ENCODE measurements at places on chromosomes 12 and 14.

GRCh38 chr14:30621354-30621939 lies 672 bp upstream of the SCFD1 start:
- peak; percentile 5 for DNase-seq

GRCh38 chr12:85157035-85157603 lies 121.0 kb downstream of the LRRIQ1 start:
- no peak for DNase-seq

DNA sequence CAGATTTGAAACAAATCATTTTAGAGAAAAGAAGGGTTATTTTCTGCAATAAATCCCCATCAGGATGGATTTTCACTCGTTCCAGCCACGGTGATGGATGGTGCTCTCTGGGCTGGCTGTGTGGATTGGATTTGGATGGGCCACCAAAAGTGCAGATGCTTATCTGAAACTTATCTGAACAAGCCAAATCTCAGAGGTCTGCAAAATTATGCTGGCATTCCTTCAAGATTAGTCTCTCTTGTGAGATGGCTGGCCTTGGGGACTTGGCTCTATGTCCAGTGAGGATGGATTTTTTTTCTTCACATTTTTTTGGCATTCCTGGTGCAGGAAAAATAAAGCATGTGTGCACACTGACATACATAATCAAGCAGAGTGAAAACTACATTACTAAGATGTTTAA lies 341.9 kb downstream of the GXYLT1 start:
- peak; percentile 12 for DNase-seq

- DNase-seq: no peak
Measured at GRCh38 chr14:37318938-37319337, 121.2 kb downstream of the MIPOL1 start.

GRCh38 chr12:131249246-131250027 lies 295.7 kb downstream of the ADGRD1 start:
- DNase-seq: no peak

- peak; percentile 3 for DNase-seq
Measured at GRCh38 chr14:77498984-77499527, 440 bp upstream of the ISM2 start.

DNA sequence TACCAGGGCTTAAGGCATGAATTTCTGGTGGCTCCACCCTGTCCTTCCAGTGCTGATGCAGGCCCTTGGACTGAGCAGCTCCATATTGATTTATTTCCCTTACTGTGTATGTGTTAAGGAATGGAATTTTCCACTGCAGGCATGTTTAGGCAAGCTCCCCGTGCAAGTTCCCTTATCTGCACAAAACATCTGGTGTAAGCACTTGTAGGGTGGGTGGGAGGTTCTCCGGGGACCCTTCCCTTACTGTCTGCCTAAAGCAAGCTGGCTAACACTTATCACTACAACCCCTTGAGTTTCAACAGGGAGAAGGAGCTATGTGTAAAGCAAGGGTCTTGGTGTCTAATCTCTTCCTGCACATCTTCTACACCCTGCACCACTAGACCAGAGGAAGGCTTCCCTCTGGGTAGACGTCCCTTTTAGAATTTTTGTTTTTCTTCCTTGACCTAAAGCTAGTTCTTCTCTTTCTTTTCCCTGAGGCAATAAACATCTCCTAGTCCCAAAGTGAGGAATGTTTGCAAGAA lies 22.0 kb upstream of the DRAM1 start:
- DNase-seq: no peak

DNA sequence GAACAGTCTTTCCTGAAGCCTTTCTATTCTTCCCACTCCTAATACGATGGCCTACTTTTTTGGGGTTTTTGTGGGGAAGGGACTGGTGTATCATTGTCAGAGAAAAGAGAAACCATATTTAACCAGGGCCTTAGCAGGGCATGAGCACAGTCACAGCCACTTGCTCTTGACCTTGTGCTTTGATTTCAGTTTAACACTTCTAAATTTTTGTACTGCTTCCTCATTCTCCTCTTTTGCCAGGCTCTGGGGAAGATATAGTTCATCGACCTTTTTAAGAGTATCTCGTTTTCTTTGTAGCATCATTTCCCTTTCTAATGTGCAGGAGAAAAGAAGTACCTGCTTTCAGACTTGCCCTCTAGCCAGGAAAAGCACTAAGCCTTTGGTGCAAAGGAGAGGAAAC lies 2.2 kb downstream of the ZBTB1 start:
- DNase-seq: no peak

- no peak for DNase-seq
Measured at GRCh38 chr14:63524537-63525155, 18.5 kb downstream of the PPP2R5E start.

GRCh38 chr12:52573306-52573705 lies 337 bp downstream of the KRT74 start:
- no peak for DNase-seq

GRCh38 chr12:75922944-75923642 lies 108.5 kb downstream of the PHLDA1 start:
- DNase-seq: no peak

DNA sequence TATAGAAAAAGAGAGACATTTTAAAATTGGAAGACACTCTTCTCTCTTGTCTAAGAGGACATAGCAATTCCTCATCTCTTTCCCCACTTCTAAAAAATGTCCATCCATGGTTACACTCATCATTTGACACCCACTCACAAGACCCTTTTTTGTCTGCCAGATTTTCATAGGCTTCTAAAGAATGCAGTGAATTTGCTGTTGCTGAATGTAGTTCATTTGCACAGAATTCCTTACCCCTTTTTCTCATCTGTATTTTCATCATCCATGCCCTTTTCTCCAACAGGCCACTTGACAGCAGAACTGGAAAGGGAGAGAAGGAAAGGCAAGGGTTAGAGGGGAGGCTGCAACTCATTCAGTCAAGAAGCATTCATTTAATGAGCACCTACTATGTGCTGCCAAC lies 128.0 kb downstream of the NUAK1 start:
- DNase-seq: peak; percentile 51

- DNase-seq: no peak
Measured at GRCh38 chr12:103012884-103013283, 55.4 kb downstream of the ASCL1 start.

GRCh38 chr14:32472076-32472475 lies 143.0 kb downstream of the AKAP6 start:
- DNase-seq: no peak

DNA sequence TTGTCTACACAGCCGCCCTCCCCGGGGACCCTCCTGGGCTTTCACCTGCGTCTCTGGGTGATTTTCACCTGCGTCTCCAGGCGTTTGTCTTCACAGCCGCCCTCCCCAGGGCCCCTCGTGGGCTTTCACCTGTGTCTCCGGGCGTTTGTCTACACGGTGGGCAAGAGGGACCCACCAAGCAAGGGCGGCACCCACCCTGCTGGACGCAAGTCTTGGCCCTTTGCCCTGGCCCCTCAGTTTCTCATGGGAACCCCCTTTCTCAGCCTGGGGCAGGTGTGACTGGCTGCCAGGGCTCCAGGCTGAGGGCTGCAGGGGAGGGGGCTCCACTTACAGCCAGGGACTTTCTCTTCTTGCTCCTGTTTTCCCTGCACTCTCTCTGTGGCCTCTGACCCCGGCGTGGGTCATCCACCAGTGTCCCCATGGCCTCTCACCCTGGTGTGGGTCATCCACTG lies 68.6 kb upstream of the GALNT9 start:
- DNase-seq: no peak

DNA sequence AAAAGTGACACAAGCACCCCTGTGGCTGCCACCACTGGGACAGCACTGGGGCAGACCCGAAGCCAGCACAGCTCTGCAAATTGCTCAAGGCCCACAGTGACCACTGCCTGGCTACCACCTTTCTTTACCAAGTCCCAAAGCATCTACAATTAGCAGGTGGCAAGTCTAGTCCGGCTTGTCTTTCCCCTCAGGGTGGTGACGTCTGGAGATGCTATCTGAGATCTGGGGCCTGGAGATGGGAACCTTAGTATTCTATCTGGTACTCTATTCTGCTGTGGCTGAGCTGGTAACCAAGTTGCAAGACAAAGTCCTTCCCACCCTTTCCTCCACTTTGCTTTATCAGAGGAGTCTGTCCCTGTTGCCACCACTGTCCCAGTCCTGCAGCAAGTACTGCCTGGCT lies 1010.1 kb upstream of the FLRT2 start:
- DNase-seq: no peak

- no peak for DNase-seq
Measured at GRCh38 chr14:30002859-30003258, 75.2 kb upstream of the PRKD1 start.

DNA sequence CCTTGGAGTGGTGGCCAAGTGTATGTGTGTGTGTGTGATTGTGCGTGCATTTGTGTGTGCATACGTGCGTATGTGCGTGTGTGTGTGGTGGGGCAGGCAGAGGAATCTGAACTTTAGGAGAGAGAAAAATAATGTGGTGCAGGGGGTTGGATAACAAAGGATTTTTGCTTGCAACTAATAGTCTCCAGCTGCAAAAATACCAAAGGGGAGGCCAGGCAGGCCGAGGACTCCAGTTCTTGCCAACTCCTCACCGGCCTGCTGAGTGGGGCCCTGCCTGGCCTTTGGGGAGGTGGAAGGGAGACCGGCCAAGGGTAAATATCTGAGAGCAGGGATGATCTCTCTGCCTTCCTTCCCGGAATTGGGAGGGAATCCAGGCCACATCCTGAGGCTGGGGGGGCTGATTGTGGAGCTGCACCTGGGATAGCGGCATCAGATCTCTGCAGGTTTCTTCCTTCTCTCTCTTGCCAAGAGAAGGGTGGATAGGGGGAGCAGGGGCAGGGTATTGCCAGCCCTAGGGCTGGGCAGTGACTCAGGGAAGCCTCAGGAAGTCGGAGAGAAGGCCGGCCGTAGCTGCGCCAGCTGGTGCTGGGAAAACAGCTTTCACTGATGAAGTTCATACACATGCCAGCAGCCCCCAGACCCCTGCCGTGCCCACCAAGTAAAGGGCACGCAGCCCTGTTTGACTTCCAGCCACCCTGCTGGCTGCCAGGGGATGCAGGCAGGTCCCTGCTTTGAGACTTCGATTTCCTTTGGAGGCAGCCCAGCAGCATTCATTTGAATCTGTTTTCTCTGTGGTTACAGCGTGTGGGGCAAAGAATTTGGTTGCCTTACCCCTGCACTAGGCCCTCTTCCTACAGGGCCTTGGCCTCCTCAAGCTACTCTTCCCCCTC lies 4.6 kb upstream of the LRP1-AS start:
- DNase-seq: peak; percentile 73

DNA sequence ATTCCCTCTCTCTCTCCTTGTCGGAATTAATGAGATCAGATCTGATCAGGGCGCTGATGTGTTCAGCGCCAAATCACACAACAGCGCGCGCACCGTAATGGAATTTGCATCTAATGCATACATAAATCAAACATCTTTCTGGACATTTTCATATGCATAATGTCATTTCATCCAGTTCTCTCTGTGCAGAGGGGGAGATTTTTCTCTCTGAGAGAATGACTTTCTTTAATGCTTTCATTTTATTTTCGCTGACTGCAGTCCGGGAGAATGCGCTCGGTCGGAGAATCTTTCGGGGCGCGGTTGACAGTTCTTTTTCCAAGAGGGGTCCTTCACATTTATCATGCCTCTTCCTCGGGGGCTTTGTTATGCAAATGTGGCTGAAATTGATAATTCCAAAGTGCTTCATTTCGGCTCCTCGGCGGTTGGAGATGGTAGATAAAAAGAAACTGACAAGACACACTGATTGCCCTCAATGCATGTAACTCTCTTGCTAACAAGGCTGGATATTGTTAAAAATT lies 615.9 kb downstream of the VRK1 start:
- DNase-seq: no peak

DNA sequence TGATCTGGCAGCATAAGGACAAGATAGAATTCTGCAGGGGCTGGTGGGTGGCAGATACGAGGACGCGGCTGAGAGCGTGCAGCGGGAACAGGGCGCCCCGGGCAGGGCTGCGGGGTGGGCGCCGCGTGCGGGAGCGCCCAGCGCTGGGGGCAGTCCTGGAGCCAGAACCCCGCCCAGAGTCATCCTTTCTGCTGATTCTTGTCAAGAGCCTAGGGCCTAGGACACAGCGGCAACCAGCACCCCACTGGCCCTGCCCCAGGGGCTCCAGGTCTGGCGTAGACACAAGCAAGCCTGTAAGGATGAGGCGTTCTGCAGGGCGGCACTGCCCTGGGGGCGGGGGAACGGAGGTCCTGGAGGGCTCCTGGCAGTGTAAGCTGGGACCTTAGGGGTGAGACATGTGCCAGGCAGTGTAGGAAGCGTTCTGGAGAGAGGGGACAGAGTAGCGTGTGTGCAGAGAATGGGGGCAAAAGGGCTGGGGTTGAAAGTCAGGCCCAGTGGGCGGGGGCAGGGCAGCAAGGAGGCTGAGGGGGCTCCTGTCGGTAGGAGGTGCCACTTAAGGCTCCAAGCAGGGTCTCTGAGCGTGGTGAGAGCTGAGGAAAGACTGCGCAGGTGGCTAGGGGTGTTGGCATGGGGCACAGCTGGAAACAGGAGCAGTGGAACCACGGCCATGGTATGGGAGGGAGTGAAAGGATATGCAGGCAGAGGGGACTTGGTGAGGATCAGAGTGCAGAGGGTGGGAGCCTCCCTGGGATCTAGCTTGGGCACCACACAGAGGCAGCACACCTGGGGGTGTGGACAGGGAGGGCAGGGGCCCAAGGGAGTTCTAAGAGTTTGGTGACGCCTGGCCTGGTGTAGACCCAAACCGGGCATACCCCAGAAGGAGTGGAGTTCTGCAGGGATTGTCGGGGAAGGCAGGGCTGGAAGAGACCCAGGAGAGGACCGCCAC lies 845 bp upstream of the AHNAK2 start:
- no peak for DNase-seq

GRCh38 chr12:95591731-95592130 lies 40.5 kb upstream of the USP44 start:
- peak; percentile 78 for DNase-seq

DNA sequence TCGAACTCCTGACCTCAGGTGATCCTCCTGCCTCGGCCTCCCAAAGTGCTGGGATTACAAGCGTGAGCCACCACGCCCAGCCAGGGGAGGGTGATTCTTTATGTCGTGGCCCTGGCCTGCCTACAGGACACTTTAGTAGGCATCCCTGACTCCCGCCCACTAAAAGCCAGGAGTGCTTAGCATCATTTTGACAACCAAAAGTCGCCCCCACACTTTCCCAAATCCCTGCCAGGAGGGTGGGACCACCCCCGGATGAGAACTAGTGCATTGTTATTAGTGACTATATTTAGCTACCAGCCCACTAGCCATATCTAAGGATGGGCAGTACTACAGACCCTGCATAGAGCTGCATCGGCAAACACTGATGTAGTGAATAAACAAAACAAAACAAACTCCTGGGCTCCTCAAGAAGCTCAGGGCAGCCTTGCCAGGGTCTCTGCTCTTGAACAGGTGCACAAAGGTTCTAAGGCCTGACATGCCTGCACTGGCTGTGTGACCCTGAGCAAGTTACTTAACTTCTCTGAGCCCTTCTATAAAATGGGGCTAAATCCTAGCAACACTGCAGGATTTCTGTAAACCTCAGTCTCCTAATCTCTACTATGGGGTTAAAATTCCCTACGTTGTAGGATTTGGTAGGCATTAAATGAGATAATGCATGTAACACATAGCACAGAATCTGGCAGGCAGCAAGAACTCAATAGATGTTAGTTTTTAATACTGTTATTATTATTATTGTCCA lies 2.2 kb downstream of the CAMKK2 start:
- DNase-seq: no peak

DNA sequence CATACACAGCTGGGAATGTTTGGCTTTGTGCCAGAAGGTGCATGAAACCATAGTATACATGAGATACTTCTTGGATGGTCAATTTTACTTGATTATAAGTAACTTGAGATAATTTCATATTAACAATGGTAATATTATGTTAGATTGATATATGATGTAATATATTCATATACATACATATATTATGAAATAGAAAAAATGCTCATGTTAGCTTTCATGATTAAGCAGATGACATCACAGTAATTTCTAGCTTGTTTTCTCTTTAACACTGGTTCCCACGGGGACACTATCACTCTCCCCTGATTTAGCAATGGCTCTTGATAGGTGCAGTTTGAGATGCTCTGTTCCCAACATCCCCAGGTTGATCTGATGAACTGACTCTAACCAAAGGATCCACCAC lies 35.4 kb upstream of the NTF3 start:
- no peak for DNase-seq

Data from fibroblast of skin of back (primary cell).